Jurkat, Clone E6-1 (cell line): ENCODE measurements at places on chromosomes 6 and 20.
A peak's percentile ranks its signal among the peaks of the same experiment; 100 is the strongest.

DNA sequence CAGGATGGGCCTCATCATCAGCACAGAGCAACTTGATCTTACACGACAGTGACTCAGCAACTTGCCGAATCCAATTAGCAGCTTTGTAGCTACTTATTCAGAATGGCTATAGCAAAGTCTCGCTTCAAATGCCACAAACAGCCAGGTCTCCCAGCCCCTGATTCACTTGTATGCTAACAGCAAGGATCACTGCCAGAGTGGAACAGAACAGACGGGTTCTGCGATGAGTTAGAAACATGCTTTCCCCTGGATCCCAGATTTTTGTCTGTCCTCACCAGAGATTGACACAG is 254.4 kb downstream of the NRN1 start:
- peak; percentile 43 for DNase-seq

DNA sequence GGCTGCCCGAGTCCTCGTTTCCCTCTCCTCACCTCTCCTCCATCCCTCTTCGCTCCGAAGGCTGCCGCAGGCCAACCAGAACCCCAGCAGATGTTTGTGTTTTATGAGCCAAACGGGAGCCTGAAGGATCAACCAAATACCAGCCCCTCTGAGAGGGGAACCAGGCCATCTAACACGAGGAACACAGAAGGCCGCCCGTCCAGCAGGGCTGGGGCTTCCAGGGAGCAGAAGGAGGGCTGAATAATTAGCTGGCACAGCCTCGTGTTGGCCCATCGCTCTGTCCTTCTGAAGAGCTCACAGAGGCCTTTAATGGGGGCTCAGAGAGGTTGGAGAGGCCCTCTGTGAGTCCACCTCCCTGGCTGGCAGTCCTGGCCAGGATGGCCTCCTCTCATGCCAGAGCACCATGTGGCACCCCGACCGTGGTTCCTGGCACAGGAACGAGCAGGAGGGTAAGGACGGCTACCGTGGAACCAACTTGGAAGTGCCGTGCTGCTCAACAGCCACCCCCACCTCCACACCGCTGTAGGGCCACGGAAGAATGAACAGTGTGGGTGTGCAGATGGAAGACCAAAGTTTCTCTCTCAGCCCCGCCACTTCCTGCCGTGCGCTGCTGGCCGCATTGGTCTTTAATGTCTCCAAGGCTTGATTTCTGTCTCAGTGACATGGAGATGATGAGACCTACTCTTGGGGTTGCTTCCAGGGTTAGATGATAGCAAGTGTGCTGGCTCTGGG is 155.2 kb downstream of the SCML4 start:
- DNase-seq = peak; percentile 41

GRCh38 chr6:52077180-52077884 is 10.1 kb downstream of the PKHD1 start:
- DNase-seq = no peak

GRCh38 chr6:169589293-169589692 is 112.5 kb downstream of the WDR27 start:
- peak; percentile 16 for DNase-seq

DNA sequence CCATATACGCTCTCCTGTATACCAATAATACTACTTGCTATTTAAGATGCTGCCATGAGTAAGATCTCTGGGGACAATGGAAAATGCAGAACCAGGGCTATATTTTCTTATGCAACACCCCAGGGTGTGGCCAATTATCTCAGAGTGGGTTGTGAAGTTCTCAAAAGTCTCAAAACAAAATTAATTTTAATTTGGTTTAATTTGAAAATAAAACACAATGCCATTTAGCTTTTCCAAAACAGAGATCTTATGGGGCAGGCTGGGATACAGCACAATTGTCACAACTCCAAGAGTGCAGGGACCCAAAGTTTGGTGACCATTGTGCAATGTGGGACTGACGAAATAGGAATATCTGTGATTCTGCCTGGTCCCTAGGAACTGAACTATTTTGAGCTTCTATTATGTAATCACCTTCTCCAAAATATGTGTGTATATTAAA is 43.1 kb downstream of the MBOAT1 start:
- no peak for DNase-seq

- peak; percentile 3 for DNase-seq
Observed at GRCh38 chr6:116511424-116512110, at the start of gene CALHM5. Gene CALHM5 (plus strand): TSS chr6:116511639. CDS start chr6:116511697, 58 bp downstream.

DNA sequence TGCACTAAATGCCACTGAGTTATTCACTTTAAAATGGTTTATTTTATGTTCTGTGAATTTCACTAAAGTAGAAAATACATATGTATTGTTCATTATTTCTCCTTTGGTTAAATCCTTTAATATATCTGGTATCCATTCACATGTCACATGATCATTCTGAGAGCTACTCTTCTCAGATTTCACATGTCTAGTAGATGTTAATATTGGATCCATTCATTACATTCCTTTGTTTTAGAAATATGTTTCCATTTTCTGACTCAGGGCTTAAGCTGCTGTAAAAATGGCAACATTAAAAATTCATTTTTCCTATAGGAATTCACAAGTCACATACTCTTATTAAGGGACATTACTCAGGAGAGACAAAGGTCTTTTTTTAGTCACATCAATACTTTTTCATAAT is 205.4 kb downstream of the ZFAND3 start:
- DNase-seq = no peak

GRCh38 chr6:142726616-142727015 is 218.4 kb downstream of the HIVEP2 start:
- DNase-seq = no peak

GRCh38 chr6:87561017-87561416 is 28.8 kb downstream of the RARS2 start:
- DNase-seq = no peak

GRCh38 chr6:135266675-135267074 is 85.6 kb downstream of the MYB start:
- no peak for DNase-seq

DNA sequence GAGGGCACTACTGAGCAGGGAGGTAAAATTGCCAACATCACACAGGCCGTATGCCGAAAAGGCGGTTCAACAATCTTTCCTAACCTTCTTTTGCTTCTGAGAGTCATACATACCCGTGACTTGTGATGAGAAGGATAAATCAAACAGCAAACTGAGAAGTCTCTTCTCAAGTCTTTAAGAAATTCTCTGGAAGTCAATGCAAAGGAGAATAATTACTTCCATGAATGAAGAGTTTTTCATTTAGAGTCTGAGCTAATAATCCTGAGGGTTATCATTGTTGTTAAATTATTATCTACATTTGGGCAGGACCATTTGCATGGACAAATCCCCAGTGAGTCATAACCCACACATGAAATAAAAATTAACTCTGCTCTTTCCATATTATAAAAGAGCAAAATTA is 22.4 kb upstream of the ILRUN start:
- DNase-seq = no peak

DNA sequence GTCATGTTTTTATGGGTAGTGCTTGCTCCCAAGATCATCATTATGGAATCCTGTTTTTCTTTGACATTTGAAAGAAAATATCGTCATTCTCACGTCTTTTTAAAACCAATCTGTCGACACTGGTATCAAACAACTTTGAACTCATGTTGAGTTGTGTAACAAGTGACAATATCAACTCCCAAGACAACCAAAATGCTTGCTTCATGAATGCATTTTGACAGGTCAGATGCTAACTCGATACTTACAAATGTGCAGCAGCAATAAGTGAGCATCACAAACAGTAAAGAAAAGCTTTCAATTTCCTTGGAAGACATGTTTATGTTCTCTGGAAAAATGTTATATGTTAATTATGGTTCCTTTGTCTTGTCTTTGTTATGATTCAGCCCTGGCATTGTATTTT is 125.9 kb downstream of the EPHA7 start:
- DNase-seq = no peak

DNA sequence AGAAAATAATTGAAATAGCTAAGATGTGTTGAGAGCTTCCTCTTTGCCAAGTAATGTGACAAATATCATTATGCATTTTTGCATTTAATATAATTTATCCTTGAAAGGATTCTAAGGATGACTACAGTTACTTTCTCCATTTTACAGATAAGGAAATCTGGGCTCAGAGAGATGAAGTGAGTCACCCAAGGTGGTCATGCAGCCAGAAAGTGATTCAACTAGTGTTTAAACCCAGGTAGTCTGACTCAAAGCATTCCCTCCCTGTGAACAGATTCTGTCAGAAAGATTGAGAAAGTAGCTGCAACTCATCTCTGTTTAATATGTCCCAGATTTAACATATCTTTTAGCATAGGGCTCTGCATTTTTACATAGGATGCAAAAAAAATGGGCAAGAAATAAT is 28.1 kb downstream of the NRSN1 start:
- DNase-seq = no peak

DNA sequence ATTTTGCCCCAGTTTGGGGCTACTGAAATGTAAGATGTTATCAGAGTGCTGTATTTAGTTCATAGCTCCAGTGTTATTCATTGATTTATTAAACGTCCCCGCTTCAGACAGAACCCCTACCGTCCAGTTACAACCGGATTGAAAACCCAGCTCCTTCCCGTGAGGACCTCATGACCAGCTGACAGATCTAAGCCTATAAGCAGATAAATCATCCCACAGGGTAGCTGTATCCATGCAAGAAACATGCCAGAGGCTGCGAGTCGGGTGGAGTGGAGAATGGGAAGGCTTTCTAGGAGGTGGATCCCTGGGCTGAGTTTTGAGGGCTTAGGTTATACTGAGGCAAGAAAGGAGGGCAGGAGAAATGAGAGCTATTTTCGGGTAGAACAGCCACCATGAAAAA is 260.0 kb downstream of the ARID1B start:
- DNase-seq = no peak

GRCh38 chr6:69816026-69816425 is 19.2 kb upstream of the LMBRD1 start:
- DNase-seq = no peak

GRCh38 chr6:47452899-47453298 is 24.7 kb upstream of the CD2AP start:
- no peak for DNase-seq

DNA sequence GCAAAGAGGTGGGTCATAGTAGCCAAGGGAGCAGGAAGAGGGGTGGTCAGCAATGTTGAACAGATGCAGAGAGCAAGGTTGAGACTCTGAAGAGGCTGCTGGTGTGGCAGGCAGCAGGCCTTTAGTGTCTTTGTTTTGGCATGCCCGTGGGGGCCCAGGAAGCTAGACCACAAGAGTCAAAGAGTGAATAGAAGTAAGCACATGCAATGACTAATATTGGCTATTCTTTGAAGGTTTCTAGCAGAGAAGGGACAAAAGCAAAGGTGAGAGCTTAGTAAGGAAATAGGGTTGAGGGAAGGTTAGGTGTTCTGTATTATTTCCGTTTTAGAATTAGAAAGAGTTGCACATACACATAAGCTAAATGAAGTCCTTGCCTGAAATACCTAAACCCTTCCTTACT is 18.8 kb downstream of the TDRD6 start:
- DNase-seq = no peak

- DNase-seq = no peak
Observed at GRCh38 chr6:1716868-1717267, 107.2 kb downstream of the FOXC1 start.

DNA sequence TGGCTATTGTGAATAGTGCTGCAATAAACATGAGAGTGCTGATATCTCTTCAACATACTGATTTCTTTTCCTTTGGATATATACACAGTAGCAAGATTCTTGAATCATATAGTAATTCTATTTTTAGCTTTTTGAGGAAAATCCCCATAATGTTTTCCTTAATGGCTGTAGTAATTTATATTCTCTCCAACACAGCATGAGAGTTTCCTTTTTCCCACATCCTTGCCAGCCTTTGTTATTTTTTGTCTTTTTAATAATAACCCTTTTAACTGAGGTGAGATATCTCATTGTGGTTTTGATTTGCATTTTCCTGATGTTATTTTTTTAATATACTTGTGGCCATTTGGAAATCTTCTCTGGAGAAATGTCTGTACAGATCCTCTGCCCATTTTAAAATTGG is 132.6 kb downstream of the PRL start:
- DNase-seq = no peak

DNA sequence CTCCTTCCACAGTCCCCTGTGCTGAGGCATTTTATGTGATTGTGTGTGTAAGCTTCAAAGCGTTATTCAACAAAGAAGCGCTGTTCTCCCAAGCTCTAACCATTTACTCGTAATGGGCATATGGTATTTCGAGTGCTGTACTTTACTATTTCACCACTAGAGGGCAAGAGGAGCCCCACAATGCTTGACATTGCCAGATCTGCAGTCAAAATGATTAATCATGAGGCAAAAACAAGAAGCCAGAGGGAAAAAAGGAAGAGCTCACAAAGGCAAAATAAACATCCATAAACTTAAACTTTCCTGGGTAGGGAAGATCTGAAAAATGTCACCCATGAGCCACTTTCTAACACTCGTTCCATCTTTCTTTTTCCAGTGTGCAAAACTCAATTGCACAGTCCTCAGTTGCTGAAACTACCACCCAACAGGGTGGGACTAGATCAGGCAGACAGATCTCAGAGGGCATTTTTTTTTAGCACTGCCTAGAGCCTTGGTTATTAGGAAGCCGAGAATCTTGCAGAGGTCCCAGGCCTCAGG is 215.0 kb upstream of the PLCB4 start:
- peak; percentile 51 for DNase-seq

DNA sequence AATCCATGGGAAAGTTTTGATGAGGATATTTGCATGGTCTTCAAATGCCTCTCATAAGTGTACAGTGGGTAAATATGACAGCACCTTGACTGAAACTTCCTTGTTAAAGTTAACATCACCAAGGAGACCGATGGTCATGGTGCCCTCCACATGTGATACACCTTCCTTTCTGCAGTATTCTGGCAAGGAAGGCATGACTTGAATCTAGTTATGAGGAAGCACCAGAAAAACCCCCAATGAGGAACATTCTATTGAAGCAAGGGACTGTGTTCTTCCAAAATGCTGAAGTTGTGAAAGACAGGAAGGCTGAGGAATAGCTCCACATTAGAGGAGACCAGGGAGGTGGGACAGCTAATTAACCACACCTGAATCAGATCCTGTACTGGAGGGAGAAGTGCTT is 118.3 kb downstream of the SLC24A3 start:
- DNase-seq = no peak

DNA sequence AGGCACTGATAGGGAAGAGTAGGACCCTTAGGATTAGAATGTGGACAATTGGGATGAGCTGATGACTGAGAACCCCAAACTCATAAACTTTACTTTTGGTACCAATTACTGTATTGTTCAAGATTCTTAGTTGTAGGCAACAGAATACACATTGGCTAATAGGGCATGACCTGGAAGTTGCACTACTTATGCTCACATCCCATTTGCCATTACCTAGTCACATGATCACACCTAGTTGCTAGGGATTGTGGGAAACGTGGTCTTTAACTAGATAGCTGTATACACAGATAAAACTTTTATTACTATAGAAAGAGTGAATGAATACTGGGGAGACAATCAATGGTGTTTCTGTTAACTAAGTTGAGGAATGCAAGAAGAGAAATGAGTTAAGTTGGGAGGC is 113.4 kb upstream of the AKIRIN2 start:
- DNase-seq = no peak
